Bronchus fibroblast of lung (primary cell): ENCODE measurements at places on chromosomes 12 and 14. TPM values are rescaled to one million over a fixed set of nuclear protein-coding genes. Genes with fewer than 3 reads are reported as not detected.

NGB gene
- not detected in 2 replicates for total RNA-seq

SPATS2 gene
- total RNA-seq, result 24.5 and 24.7 TPM in 2 replicates

ASCL1 gene
- not detected in 2 replicates for total RNA-seq

ACRBP gene
- total RNA-seq, result 0.89 and 1.0 TPM in 2 replicates

NEUROD4 gene
- not detected in 2 replicates for total RNA-seq

P2RX7 gene
- 0.15 and 0.50 TPM in 2 replicates for total RNA-seq

KRT77 gene
- not detected in 2 replicates for total RNA-seq

FGF23 gene
- not detected in 2 replicates for total RNA-seq

ARMH4 gene
- 0.74 and 1.0 TPM in 2 replicates for total RNA-seq

POTEG gene
- not detected in 2 replicates for total RNA-seq

OSGEP gene
- 62.5 and 70.6 TPM in 2 replicates for total RNA-seq

PITPNM2 gene
- total RNA-seq, result 5.0 and 5.1 TPM in 2 replicates

SLC35E3 gene
- total RNA-seq, result 1.8 and 2.4 TPM in 2 replicates

KRT81 gene
- not detected in 2 replicates for total RNA-seq

STRAP gene
- total RNA-seq, result 121 and 128 TPM in 2 replicates

IL26 gene
- total RNA-seq, result not detected in 2 replicates

PAPLN gene
- 6.4 and 6.5 TPM in 2 replicates for total RNA-seq

TROAP gene
- total RNA-seq, result 35.8 and 40.1 TPM in 2 replicates

CLEC4D gene
- total RNA-seq, result not detected in 2 replicates

DEGS2 gene
- total RNA-seq, result under 0.01 TPM in 1 of 2 replicates, not detected in the other

SSPN gene
- total RNA-seq, result 4.2 and 5.4 TPM in 2 replicates

CCDC177 gene
- not detected in 2 replicates for total RNA-seq

CHGA gene
- total RNA-seq, result not detected in 2 replicates

VWF gene
- 0.50 and 1.2 TPM in 2 replicates for total RNA-seq

SCARB1 gene
- total RNA-seq, result 67.2 and 69.4 TPM in 2 replicates

BEST3 gene
- total RNA-seq, result not detected in 2 replicates

CIROP gene
- total RNA-seq, result 0.34 and 0.45 TPM in 2 replicates

CACNA1C gene
- total RNA-seq, result under 0.01 and 0.74 TPM in 2 replicates

TMPRSS12 gene
- not detected in 2 replicates for total RNA-seq

CDC42BPB gene
- total RNA-seq, result 50.3 and 59.0 TPM in 2 replicates

ACOT6 gene
- total RNA-seq, result not detected in 2 replicates

NDRG2 gene
- 1.3 and 1.5 TPM in 2 replicates for total RNA-seq

PTPRR gene
- not detected in 2 replicates for total RNA-seq

ANKS1B gene
- total RNA-seq, result not detected in 2 replicates

C14orf132 gene
- 12.4 and 14.7 TPM in 2 replicates for total RNA-seq

KRT79 gene
- not detected in 2 replicates for total RNA-seq
